ENCODE measurements at places on chromosomes 12 and 14.
A peak's percentile ranks its signal among the peaks of the same experiment; 100 is the strongest.

- no peak for DNase-seq
Observed at GRCh38 chr12:119134284-119135072, 44.3 kb upstream of the HSPB8 start.

- DNase-seq, result no peak
Observed at GRCh38 chr12:52909331-52909730, 4.5 kb upstream of the KRT8 start.

DNA sequence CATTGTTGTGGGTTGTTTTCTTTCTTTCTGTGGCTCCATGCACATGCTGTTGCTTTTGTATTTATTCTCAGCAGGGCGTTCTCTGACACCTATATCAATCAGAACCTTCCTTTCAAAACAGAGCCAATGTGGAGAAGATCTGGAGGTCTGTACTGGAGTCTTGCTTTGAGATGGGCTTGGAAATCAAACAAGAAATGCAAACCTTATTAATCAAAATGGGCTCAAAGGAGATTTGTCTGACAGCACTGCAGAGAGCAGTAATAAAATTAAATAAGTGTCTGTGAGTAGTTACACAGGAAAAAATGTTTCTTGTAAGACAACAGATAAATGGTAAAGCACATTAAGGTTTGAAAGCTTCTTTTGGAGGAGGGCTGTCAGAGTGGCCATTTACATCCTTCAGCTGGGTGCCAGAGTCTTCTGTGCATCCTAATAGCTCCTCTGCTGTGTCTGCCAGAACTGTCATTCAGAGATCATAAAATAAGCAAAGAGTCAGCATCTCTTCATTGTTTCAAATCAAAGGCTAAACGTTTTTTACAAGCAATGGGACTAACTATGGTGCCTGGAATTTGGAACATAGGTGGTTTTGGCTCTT, 414.3 kb downstream of the NAV3 start:
- no peak for DNase-seq

DNA sequence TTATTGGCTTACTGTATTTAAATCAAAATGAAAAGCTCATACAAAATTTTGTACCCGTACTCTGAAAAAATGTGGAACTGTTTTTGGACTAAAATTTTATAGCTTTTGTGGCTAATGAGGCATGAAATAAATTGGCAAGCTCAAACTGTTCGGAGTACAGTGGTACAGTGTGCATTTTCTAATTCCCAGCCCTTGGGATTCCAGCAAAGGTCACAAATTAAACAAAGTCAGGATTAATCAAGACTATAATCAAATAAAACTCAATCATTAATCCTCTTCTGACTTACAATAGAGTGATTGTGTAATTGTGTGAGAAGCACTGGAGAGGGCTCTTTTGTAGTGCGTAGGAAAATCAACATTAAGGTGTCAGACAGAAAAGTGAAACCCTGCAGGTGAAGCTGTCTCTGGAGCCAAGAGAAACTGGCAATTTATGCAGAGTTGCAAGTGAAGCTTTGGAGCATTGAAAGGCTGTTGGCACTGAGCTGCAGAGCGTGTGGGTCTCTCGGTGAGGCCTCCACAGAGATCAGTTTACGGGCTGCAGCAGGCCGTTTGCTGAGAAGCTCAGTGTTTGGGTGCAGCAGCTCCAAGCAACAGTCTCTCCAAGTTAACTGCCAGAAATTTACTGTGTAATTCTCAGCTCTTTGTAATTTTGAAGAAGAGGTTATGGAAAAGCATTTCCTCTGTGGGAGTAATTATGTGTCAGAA, 275.9 kb downstream of the FBXL14 start:
- peak; percentile 78 for DNase-seq

- DNase-seq, result no peak
Observed at GRCh38 chr12:21065845-21066244, 65.1 kb upstream of the SLCO1B1 start.

DNA sequence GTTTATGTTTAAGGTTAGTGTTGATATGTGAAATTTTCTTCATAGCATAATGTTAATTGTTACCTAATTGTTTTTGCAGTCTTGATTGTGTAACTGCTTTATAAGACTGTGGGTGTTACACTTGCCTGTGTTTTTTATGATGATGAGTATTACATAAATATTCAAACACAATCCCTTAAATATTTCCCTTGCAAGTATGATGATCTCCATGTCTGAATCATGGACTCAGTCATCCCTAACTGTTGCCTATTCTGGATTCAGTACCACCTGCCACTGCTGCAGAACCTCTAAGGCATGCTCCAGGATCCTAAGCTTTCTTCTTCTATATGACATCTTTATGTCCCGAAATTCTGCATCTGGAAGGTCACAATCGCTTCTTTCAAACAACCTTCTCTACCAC, 246.3 kb upstream of the CLEC14A start:
- peak; percentile 29 for DNase-seq

- DNase-seq, result no peak
Observed at GRCh38 chr12:120314220-120314619, 12.1 kb downstream of the SIRT4 start.

DNA sequence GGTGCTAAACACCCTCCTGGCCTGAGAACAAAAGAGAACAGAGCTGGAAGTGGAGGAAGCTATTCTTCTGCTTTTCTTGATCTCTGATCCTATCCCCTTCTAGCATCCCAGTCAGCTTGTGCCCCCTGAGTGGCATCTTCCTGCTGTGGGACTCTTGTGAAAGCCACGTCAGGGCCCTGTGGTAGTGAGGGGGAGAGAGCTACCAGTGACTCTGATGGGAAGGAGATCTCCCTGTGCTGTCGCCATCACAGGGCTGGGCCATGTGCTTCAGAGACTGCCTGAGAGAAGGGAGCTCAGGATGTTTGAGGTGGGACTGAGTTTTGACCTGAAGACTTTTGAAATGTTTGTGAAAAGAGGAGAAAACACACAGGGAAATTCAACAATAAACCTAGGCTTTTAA, 107.6 kb upstream of the FUT8 start:
- DNase-seq, result no peak

GRCh38 chr12:9034095-9034494, 44.7 kb downstream of the KLRG1 start:
- no peak for DNase-seq

DNA sequence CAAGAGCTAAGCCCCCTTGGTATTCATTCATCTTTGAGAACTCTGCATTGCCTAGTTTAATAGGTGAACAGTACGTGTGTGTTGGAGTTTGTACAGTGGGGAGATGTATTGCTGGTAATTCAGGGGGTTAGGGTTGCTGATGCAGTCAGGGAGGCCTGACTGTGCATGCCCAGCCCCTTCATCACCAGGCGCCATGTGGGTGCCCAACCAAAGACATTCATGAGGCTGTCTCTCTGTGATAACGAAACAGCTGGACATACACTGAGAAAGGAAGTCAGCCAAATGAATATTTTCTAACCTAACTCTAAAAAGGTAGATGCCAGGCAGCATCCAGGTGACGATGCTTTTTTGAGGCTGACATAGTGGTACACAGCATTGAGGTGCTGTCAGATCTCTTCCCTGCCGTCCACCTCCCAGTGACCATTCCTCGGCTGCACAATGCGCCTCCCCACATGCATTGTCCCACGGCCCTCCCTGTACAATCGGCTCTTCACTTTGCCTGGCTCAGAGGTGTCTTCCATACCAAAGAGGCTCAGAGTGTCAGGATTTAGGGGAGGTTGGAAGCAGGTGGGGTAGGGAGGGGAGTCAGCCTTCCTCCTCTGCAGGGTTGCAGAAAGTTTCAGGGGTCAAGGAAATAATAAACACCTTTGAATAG, 19.0 kb downstream of the EML1 start:
- no peak for DNase-seq

DNA sequence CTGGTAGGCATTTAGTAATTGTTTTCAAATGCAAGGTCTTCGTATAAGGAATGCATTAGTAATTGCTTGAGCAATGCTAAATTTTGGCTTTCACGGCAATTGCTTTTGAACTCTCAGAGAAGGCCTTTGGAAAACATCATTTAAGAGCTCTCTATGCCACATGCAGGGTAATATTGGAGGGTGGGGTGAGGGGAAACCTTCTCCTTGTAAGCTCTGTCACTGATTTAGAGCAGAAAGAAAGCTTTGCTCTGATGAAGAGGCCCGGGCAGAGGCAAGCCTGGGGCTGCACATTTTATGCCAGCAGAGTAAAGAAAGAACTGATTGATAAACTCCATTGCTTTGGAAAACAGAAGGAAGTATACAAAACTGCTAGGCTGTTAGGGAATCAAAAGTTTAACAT, 70.9 kb downstream of the TRIM9 start:
- DNase-seq, result peak; percentile 80

DNA sequence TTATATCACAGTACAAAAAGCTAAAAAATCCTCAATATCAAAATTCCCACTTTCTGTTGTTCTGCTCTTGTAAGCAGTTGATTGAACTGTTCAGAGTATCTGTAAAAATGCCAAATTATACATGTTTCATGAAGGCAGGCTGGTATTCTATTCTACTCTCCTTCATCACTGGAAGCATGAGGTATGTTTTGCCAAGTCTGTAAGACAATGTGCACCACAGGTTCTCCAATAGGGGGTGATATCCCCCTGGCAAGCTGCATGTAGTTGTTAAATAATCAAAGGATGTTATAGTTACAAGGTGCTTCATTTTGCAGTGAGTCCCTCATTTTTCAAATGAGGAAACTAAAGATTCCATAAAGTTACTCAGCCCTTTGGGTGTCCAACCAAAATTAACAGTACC, 15.1 kb upstream of the NEK9 start:
- peak; percentile 53 for DNase-seq

- DNase-seq, result peak; percentile 35
Observed at GRCh38 chr14:70789361-70789760, 20.0 kb downstream of the MAP3K9 start.
